NCI-H460 (cell line): ENCODE measurements at places on chromosomes 4 and X.

DNA sequence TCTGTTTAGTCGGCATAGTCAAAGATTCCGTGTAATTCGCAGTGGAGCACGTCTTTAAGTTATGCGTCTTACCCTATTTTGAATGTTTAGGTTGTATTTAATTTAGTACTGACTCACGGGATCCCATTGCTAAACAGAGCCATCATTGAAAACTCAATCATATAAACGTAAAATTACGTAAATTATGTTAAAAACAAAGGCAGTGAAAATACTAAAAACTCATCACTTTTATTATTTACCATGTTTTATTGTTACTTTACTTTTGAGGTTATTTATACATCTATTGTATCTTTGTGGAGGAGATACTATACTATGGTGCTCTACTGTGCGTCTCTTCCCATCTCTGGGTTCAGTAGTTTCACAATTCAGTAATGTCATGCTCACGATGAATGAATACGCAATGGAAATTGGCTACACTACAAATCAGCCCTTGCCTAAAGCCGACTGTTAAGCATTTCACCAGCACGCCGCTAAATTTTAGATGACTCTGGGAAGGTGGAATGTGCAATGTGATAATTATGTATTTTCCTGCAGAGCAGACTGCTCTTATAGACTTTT is 944 bp downstream of the FUNDC2 start:
- DNase-seq = peak; percentile 66

DNA sequence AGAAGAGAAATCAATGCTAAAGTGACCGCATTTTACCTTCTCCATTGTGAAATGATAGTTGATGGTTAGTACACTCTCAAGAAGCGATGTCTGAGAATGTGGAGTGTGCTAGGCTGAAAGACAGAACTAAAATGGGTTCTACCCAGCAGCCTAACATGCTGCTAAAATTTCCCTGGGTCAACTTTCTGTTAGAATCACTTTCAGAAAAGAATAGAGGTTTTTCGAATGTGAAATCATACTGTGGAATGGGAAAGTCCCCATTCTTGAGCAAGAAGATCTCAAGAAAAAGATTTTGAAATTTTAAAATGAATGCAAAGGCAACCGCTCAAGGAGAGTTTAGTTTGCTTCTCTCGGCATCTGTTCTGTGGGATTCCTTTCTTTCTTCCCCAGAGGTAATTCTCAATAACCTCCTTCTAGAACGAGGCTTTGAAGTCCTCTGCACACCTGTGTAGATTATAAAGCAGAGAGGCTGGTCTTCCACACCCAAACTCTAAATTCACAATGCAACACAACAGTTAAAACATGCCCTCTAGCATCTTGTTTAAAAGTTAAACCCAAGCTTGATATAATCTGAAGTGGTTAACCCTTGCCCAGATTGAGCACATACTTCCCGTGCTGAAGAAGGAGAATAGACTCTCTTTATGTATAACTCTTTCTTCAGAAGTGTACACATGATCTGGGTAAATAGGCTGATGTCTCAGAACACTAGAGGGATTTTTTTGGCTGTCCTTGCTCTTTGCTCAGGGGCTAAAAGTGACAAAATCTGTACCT is 208.7 kb upstream of the KLF3 start:
- no peak for DNase-seq

- DNase-seq = no peak
Measured at GRCh38 chr4:151876381-151876988, 115.7 kb upstream of the GATB start.

- DNase-seq = no peak
Measured at GRCh38 chr4:99821918-99822503, 5.4 kb downstream of the DAPP1 start.

DNA sequence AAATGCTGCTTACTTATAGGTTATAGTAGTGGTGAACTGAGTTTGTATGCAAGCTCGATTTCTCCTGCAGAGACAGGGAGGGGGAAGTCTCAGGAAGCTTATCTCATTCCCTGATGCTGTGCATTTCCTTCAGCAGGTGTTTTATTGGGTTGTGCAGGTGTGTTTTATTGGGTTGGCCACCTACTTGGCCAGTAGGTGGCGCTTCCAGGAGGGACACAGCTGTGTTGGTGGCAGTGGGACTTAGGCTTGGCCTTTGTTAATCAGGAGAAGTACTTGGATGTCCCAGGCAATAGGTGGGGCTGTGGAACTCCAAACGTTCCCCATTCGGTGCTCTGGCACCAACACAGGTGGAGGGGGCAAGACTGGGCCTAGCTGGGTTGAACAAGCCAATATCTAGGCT is 196.0 kb upstream of the DCAF8L1 start:
- no peak for DNase-seq

DNA sequence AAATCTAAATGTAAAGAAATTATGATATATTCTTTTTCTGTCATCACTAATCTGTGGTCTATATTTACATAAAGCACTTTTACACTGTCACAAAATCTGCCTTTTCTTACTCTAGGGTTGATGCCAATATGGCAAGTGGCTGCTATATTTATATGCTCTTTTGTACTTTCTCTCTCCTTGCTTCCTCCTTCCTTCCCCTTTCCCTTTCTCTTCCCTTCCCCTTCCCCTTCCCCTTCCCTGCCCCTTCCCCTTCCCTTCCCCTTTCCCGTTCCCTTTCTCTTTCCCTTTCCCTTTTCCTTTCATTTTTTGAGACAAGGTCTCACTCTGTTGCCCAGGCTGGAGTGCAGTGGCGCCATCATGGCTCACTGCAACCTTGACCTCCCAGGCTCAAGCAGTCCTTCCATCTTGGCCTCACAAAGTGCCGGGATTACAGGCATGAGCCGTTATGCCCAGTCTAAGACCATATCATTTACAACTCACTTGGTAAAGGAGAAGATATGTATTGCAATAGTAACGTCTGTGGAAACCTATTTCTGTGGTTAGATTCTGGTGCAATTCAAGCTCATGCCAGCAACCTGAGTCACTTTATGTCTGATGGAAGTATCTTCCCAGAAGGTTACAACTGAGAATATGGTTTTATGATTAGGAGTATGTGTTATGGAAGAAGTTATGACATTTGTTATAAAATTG is 13.9 kb upstream of the PLAC8 start:
- no peak for DNase-seq

- DNase-seq = no peak
Measured at GRCh38 chr4:130028552-130028951, 932.6 kb downstream of the C4orf33 start.

- no peak for DNase-seq
Measured at GRCh38 chrX:115602729-115603389, 41.9 kb downstream of the PLS3 start.

DNA sequence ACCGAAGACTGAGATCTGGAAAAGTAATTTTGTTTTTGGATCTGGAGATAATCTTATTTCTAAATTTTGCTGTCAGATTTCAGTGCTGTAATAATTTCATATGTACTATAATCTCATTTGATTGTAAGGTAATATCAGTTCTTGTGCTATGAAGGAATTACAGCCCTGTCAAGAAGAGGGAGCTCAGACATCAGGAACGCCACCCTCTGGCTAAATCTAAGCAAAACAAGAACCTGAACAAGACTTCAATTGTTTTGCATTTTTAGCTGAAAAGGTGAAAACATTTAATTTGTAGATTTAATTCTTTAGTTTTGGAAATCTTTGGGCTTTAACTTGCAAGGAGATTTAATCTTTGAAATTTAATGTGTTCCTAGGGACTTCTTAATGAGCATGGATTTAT is 525.4 kb upstream of the HS3ST1 start:
- no peak for DNase-seq

DNA sequence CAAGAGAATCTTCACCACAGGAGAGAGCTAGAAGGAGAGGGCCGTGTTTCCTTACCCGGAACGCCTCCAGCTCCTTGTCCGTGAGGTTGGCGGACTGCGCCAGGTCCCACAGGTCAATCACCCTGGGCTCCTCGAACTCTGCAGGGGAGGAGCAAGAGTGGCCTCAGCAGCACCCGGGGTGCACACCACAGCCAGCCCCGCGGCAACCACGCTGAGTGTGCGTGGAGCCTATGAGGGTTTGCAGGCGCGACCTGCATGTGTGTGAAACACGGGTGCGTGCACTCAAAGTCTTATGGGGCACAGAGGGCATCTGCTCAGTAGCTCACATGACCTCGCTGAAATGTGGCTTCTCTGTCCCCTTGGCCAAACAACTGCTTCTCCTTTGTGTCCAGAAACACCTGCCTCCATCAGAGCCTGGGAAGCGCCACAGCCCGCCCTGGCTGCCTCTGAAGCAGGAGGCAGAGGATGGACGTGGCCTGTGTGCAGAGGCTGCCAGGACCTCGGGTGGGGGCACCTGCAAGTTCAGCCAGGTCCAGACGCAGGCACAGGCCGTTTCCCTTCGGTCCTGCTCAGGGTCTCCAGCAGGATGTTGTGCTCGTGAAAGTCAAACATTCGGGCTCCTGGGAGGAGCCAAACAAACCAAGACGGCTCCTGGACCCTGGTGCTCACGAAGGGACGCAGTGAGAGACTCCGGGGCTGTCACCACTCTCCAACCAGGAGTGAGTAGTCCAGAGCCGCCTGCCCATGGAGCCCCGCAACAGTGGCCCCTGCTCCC is 16.0 kb downstream of the LRPAP1 start:
- no peak for DNase-seq

DNA sequence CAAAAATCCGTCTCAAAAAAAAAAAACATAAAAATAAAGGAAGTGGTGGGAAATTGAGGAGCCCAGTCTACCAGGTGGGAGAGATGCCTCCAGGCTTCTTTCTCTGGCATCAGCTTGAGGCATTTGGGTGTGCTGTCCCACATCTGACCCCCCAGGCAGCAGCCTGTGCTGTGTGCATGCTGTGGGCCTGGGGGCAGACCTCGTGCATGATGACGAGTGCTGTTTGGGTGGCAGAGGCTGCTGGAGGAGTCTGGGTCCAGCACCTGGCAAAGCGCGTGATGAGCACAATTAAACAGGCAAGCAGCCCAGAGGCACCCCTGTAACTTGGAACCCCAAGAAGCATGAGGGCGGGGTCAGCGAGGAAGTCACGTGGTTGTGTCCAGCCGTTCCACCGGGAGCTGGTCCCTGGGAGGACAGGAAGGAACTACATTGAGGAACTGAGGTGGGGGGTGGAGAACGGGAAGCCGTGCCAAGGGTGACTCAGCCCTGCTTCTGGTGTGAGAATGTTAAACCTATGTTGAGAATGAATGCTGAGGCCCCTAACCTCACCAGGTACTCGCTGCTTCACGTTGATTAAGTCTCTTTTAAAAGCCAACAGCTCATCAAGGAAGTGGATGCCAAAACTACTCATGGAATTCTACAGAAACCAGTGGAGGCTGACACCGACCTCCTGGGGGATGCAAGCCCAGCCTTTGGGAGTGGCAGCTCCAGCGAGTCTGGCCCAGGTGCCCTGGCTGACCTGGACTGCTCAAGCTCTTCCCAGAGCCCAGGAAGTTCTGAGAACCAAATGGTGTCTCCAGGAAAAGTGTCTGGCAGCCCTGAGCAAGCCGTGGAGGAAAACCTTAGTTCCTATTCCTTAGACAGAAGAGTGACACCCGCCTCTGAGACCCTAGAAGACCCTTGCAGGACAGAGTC is 6.1 kb downstream of the TACC3 start:
- DNase-seq = peak; percentile 74

DNA sequence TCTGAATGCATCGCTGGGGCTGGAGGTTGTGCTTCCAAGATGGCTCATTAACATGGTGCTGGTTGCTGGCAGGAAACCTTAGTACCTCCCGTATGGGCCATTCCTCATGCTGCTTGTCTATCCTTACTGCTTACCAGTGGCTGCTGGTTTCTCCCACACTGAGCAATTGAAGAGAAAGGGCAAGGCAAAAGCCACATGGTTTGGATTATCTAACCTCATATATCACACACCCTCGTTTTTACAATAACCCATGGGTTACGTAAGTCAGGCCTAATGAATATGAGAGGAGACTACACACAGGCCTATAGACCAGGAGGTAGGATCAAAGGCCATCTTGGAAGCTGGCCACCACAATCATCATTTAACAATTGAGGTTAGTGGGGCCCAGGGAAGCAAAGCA is 141.8 kb upstream of the EDNRA start:
- no peak for DNase-seq

DNA sequence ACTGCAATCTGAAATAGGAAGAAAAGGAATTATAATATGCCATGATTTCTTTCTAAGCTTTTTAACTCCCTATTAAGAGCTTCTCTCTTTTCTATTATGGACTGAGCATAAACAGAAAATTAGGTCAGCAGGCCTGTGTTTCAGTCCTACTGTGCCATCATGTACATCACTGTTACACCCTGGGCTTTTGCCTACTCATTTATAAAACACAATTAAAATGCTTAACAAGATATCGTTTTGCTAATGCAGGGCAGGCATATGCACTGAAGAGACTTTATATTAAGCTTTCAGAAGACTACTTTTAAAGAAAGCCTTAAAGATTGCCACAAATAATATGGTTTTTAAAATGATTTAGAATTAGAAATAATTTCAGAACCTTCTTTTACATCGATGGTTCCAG is 828 bp upstream of the BBS12 start:
- no peak for DNase-seq

DNA sequence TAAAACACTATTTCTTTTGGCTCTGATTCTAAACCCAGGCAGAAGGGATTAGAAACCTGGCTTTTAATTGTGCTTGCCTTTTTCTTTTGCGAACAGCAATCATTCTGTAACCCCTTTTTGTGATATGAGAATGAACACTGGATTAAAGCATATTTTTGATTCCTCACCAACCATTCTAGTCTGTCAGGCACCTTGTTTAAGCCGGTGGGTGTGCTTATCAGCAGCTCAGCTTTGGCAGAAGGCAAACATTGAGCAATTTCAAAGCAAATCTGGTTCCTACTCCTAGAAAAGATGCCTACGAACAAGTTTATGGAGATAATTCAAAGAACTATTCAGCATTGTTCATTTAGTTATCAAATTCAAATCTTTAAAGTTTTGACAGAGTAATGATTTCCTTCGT is 265.1 kb upstream of the FAM241A start:
- no peak for DNase-seq

DNA sequence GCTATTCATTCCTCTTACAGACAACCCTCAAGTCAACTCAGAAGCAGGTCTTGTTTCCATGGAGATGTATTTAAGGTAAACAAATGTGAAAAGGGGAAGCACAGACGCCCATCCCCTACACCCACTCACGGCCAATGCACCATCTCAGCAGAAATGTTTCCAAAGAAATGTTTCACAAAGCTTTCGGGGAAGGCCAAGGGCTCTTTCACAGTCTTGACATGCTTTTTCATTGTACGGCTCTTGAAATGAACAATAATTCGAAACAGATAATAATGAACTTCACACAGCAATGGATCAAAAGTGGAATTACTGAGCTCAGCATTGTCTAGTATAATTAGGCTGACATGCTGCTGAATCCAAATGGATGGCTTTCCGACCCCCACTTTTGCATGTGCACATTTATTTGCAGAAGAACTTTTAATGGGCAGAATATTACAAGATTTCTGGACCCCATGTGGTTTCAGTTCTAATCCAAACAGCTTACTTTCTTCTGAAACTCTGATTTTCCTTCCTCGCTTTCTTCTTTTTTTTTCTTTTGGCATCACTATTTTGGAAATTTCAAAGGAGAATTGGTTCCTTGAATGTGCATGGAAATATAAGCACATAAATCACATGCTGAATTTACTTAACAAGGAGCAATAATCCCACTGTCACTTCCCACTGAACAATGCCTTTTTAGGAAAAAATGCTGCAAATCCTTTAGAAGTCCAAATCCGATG is 160.9 kb downstream of the SMIM20 start:
- no peak for DNase-seq

- no peak for DNase-seq
Measured at GRCh38 chrX:19627081-19627480, 111.8 kb upstream of the MAP3K15 start.
